ENCODE measurements at places on chromosomes 3 and 15.

DNA sequence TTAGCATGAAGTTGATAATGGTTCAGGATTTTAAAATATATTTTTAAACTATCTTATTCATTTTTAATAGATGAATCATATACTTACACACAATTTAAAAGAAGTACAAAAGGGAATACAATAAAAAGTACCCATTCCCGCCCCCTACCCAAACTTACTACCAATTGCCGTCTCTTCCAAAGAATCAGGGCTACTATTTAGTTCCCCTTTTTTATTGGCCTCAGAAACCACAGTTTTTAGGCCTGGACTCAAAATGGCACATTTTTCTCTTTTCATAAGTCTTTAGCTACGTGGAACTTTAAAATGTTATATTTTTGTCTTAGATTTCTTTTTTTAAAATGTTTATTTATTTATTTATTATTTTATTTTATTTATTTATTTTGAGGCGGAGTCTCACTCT, 18.0 kb downstream of the LRRK1 start:
- DNase-seq, result no peak

- no peak for DNase-seq
Measured at GRCh38 chr3:42658091-42658770, 4.7 kb downstream of the ZBTB47 start.

DNA sequence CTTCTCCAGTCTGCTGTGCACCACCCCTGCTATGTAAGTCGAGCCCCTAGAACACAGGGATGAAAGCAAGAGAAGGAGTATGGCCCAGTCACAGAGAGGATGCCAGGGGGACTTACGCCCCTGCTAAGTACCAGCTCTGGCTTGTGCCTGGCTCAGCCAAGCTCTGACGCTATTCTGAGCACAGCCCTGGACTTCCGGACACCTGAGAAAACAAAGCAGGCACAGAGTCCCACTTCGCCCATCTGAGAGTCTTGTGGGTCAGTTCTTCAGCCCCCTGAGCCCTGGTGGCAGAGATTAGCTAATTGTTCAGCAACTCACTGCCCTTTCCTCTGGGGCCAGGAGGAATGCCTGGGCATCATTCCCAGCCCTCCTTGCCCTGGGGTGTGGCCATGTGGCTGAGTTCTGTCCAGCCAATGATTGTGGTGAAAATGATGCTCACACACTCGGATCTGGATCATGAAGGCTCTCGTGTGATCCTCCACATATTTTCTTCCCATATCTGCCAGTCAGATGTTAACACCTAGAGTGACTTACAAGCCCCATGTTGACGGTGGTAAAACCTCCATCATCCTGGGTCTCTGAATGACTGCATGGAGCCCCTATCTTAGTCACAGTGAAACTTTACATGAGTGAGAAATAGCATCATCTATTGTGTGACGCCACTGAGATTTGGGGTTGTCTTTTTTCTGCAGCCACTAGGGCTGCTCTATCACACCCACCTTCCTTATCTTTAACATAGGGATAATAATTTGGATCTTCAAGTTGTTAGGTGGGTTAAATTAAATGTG, 105.7 kb downstream of the TPRA1 start:
- DNase-seq, result no peak

DNA sequence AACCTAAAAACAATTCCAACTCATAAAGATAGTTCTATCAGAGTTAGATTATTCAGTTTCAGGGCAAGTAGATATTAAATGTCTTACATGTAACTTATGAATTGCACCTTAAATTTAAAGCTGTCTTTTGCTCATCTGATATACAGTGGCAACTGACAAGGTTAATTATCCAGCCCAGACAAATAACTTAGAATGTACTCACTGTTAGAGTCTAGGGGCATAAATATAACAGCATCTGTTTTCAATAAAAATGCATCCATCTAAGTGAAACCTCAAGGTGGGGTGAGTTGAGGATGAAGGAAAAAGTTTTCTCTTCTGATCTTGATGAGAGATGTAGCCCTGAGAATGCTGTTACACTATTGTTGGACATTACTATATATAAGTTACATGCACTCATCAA, 112.6 kb downstream of the FBN1 start:
- DNase-seq, result no peak

DNA sequence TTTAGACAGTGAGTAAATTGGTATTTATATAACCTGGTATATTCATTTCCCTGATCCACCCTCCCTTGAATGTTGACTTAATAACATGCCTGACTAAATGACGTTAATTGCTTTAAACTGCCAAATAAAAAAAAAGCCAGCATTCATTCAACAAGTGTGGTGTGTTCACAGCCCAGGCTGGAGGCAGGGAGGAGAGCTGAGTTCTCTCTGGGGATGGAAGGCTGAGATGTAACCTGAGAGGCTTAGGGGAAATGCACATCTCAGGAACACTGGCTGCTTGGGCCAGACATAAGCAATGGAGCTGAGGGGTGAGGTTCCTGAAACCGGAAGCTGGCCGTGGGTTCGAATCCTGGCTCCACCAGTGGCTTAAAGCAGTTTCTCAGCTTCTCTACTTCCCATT, 17.3 kb downstream of the CACNA2D3 start:
- no peak for DNase-seq

GRCh38 chr15:37824717-37825382, 109.6 kb upstream of the TMCO5A start:
- no peak for DNase-seq

DNA sequence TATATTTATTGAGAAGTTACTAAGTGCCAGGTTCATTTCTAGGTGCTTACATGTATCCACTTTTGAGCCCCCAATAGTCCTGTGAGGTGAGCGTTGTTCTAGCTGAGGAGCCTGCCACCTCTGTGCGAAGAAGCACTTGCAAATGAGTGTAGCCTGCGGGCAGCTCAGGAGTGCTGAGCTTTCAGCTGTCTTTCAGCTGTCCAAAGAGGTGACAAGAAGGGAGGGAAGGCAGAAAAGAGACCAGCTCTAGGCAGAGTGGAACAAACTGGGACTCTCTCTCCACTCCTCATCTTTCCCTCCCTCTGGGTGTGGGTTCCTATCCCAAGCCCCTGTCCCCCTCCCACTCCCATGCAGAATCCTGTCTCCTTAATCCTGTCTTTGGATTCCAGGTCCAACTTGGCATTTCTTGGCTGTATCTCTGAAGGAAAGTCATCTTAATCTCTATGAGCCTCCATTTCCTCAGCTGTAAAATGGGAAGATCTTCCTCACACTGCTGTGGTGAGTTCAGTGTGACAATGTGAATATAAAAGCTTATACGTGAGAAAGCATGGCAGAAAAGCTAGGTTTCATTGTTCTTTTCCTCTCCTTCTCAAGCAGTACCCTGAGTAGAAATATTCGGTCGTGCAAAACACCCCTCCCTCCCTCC, 6.7 kb upstream of the SRP14 start:
- DNase-seq, result no peak

DNA sequence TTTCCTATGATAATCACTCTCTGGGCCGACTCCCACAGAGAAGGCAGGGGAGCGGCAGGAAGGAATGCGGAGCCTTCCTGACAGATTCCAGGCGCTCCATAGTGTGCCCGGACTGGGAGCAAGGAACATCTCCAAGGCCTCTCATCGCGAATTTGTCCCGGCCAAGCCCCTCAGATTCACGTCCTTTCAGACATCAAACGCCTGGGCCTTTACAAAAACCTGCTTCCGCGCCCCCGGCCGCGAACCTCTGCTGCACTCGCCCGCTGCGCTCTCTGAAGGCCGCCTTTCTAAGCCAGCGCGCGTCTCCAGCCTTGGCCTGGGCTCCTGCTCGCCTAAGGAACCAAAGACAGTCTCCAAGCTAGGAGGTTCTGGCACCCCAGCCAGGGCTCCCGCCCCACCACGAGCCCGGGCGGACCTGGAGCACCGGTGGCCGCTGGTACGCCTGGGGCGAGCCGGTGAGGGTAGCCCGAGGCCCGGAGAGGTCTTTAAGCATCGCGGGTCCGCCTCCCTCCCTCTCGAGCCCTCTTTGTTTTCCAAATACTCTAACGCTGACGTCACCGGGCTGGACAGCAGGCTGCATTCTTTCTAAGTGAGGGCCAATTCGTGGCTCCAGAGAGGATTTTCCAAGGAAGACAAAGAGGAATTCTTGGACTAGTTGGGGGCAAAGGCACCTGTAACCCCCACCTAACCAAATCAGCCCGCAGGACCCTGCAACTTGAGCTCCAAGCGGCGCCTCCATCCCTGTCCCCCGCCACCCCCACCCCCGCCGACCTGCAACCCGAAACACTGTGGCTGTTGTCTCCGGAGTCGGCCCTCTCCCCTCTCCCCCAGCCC, 759 bp downstream of the AMOTL2 start:
- DNase-seq, result no peak

DNA sequence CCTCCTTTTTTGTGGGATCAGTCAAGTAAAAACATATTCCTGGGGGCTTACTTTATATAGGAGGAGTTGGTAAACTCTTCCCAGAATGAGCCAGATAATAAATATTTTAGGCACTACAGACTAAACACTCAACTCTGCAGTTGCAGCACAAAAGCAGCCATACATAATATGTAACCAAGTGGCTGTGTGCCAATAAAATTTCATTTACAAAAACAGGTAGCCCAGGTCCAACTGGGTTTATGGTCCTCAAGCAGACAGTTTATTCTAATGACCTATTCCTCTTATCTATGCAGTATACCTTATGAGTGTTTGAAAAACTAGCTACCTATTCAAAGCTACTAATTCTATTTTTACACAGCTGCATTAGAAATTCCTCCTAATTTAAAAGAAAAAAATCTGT, 61.8 kb downstream of the FAIM start:
- no peak for DNase-seq

- no peak for DNase-seq
Measured at GRCh38 chr3:9279966-9280365, 30.5 kb upstream of the SRGAP3 start.

- no peak for DNase-seq
Measured at GRCh38 chr3:194098081-194098842, 37.7 kb upstream of the HES1 start.

DNA sequence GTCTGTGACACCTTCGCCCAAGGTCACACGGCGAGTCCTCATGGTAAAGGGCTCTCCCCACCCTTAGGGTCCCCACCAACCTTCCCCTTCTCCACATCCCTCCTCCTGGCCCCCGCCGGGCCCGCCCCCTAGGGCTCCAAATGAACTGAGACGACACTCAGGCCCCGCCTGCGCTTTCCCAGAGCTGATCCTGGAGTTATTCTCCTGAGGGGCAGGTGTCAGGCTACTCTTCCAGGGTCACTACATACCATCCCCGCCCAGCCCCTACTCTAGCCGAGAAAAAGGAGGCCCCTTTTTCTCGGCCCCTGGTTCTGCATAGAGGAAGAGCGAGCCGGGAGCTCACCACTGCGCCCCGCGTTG, 292 bp downstream of the USP4 start:
- no peak for DNase-seq

DNA sequence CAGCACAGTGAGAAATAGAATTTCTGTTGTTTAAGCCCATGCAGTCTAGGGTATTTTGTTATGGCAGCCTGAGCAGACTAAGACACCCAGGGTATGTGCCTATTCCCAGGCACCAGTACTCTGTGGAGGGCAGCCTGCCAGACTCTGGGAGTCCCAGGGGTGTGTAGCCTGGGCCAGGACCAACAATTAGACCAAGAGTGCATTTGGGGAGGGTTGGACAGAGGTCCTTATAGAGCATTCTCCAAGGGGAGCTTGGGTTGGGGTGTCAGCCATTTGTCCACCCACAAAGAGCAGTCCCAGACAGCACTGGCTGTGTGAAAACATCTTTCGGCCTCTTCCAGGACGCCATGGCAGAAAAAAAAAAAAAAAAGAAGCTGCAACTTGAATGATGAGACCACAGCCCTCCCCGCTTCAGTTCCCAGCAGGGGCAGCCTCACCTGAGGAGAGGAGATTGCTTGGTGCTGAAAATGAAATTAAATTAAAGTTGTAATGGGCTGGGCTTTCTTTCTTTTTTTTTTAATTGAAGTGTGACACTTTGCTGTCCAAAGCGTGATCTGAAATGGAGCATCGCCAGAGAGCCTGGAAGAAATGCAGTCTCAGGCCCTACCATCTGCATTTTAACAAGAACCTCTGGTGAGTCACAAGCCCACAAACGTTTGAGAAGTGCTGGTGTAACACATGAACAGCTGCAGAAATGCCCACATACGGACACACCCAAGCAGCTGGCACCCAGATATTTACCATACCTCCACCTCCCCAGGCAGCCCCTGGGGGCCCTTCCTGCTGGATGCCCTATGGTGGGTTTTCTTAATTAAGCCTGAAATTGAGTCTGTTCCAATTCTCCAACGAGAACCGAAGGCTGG, 21.3 kb upstream of the CAV3 start:
- no peak for DNase-seq

- DNase-seq, result no peak
Measured at GRCh38 chr3:87398168-87398801, 121.9 kb upstream of the POU1F1 start.

DNA sequence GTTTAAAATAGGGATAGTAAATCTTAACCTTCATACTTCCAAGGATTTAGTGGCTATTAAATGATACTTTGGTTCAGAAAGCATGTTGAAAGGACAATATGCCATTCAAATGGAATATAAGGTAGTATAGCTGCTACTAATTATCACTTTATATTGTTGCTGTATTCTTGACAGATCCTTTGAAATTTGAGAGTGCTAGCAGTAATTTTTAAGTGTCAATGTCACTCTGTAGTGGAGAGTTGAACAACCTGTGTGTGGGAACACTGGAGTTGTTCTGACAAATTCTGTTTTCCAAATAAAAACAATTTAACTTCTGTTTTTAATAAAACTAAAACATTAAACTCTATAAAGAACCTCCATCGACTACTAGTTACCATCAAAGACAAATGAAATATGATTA, 565.7 kb downstream of the FGF12 start:
- no peak for DNase-seq

DNA sequence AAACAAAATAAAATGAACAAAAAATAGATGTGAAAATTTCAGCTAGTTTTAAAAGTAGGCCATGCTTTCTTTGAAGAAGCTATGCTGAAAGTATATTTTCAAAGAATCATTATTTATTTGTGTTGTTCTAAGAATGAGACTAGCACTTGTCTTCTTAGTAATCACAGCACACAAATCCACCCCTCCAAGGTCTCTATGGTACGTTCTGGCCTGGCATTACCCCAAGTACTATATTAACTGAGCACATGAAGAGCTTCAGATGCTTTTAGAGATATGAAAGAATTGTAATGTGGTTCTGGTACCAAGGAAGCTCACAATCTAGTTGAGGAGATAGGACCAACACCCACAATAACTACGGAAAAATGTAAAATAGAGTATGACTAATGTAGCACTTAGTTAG, 416.5 kb downstream of the PLCL2 start:
- DNase-seq, result no peak

DNA sequence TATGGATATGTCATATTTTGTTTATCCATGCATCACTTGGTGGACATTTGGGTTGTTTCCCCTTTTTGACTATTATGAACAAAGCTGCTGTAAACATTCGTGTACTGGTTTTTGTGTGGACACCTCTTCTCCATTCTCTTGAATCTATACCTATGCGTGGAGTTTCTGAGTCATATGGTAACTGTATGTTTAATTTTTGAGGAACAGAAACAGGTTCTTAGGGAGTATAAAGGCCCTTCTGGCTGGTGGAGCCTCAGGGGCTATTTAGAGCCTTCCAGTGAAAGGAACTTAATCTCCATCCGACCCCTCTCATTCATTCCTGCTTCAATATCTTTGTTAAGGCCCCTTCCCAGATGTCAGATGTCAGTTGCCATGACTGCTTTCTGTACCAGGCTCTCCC, 14.1 kb upstream of the CTXND1 start:
- no peak for DNase-seq

GRCh38 chr15:91625506-91625905, 228.0 kb upstream of the SLCO3A1 start:
- DNase-seq, result no peak
